Endothelial cell of umbilical vein (primary cell): ENCODE measurements at places on chromosomes 12 and 14. TPM values are rescaled to one million over a fixed set of nuclear protein-coding genes. Genes with fewer than 3 reads are reported as not detected.
A peak's percentile ranks its signal among the peaks of the same experiment; 100 is the strongest.

GRCh38 chr12:107400686-107401447, 284.7 kb upstream of the PWP1 start:
- no peaks in the 10 kb centered on the region for H3K4me1 ChIP-seq
- DNase-seq: no peak
- no peaks in the 10 kb centered on the region for H3K27me3 ChIP-seq

DNA sequence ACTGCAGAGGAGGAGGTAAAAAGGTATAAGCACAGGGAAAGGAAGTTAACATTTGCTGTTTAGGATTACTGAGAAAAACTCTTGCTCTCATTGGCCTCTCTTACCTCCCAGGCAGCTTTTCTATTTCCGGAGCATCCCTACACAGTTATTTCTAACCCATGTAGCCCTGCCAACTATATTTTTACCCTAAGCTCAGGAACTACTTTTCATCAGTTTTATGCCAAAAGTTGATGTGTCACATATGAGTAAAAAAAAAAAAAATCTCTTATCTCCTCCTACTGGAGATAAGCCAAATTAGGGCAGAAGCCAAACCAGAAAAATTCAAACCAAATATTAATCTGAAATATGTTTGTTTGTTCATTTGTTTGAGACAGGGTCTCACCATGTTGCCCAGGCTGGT, 34.4 kb upstream of the PSMA6 start:
- DNase-seq: peak; percentile 17
- peaks cover 8% of the 10 kb centered on the region for H3K4me1 ChIP-seq
- no peak overlapping the region for H3K4me3 ChIP-seq
- no peak overlapping the region for H3K27ac ChIP-seq
- H3K27me3 ChIP-seq: no peaks in the 10 kb centered on the region
- peaks cover 2% of the 10 kb centered on the region for H3K36me3 ChIP-seq

GRCh38 chr12:41983394-41983793, 161.3 kb downstream of the GXYLT1 start:
- H3K4me1 ChIP-seq: no peaks in the 10 kb centered on the region
- no peaks in the 10 kb centered on the region for H3K36me3 ChIP-seq
- DNase-seq: no peak
- no peak overlapping the region for H3K4me3 ChIP-seq
- no peaks in the 10 kb centered on the region for H3K27me3 ChIP-seq

Gene SALL2
- 2.8 and 4.3 TPM in 2 replicates for polyA plus RNA-seq

Gene KLHL33
- polyA plus RNA-seq: not detected in 2 replicates

DNA sequence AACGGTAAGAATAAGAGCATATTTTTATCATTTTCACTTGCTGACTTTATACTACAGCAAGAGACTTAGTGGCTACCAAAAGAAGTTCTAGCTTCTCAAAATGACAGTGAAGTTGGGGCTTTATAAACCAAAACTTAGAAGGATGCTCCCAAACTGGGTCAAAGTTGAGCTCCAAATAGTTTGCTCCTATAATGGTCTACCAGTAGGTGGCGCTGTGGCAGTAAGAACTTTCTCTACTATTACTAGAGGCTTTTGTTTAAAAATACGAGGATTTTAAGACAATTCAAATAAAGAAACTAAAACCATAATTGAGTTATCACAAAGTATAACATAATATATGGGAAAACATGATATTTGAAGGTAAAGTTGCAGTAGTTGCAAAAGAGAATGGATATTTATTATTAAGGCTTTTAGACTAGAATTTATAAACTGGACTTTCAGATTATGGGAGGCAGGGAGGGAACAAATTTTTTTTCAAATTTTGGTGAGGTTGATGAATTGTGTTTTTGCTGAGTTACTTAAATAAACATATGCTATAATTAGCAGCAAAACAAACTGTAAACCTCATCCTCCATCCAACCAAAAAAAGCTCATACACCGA, 75.0 kb downstream of the TGFB3 start:
- peak; percentile 66 for DNase-seq
- H3K36me3 ChIP-seq: no peaks in the 10 kb centered on the region
- H3K27ac ChIP-seq: no peak overlapping the region
- H3K4me3 ChIP-seq: no peak overlapping the region
- peaks cover 3% of the 10 kb centered on the region for H3K4me1 ChIP-seq

DNA sequence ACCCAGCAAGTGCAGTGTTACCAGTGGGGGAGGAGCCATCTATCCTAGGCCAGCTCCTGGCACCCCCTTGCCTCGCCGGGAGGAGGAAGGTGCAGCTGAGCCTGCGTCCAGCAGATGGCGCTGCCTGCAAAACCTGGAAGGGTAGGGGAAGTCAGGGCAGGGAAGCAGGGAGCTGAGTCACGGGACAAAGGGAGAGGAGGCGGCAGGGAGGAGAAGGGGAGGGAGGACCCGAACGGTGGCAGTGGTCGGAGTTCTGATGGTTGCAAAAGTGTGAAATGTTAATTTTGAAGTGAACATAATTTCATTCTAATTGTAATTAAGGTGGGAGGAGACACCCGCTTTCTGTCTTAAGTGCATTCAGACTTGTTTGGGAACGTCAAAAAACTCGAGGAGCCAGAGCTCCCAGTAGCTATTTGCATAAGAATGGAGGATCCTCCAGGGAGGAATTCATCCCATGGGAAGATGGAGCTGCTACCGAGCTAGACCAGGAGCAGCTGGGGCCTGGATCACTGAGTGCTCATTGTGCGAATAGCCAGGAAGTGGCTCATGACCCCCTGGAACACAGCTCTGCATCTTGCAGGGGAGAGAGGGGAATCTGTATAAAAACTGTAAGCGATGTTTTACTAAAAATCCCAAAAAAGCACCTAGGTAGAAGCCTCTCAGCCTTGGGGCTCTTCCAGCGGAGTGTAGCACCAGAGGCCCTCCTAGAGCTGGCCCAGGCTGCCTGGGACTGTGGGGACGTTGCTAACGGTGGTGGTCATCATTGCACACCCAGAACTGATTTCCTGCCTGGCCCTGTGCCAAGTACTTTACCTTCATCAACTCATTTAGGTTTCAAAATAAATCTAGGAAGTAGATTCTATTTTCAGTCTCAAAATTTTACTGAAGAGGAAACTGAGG, 59.5 kb downstream of the EMP1 start:
- H3K27ac ChIP-seq: peak overlapping the region; percentile 2
- H3K4me1 ChIP-seq: peaks cover 17% of the 10 kb centered on the region
- no peaks in the 10 kb centered on the region for H3K36me3 ChIP-seq

DNA sequence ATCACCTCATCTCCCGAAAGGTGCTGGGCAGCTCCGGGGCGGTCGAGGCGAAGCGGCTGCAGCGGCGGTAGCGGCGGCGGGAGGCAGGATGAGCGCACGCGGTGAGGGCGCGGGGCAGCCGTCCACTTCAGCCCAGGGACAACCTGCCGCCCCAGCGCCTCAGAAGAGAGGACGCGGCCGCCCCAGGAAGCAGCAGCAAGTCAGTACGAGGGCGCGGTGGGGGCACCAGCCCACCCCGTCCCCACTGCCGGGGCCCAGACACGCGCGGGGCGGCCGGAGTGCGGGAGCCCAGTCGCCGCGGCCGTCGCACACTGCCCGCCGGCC, 862 bp downstream of the HMGA2 start:
- H3K36me3 ChIP-seq: no peaks in the 10 kb centered on the region
- H3K27ac ChIP-seq: peak overlapping the region; percentile 71
- H3K27me3 ChIP-seq: no peaks in the 10 kb centered on the region
- peaks cover 44% of the 10 kb centered on the region for H3K4me1 ChIP-seq
- peak overlapping the region; percentile 71 for H3K4me3 ChIP-seq

Gene CD4
- polyA plus RNA-seq: not detected in 2 replicates

DNA sequence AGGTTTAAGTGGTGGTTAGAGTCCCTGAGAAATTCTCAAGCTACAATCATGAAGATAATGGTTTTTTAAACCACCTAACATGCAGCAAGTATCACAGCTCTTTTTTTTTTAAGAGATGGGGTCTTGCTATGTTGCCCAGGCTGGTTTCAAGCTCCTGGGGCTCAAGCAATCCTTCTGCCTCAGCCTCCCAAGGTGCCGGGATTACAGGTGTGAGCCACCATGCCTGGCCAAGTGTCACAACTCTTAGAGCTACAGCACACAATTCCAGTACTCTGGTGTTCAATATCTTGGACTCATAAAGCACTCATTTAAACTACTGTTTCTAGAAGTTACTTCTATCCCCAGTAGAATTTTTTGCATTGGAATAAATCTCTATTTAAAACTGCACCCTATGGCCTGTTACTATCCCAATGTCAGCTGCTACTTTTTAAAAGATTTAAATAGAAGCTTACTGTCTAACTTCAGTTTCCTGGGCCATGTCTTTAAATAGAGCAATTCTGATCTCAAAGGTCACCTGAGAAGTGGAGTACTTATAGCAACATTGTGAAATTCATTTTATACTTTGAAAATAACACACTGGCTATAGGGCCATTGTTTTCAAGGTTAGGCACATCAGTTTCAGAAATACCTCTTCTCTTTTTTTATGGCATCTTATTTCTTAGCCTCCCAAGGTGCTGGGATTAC, 10.3 kb downstream of the LYSET start:
- no peaks in the 10 kb centered on the region for H3K27me3 ChIP-seq
- H3K36me3 ChIP-seq: no peaks in the 10 kb centered on the region
- H3K4me3 ChIP-seq: no peak overlapping the region
- DNase-seq: no peak
- H3K4me1 ChIP-seq: no peaks in the 10 kb centered on the region

DNA sequence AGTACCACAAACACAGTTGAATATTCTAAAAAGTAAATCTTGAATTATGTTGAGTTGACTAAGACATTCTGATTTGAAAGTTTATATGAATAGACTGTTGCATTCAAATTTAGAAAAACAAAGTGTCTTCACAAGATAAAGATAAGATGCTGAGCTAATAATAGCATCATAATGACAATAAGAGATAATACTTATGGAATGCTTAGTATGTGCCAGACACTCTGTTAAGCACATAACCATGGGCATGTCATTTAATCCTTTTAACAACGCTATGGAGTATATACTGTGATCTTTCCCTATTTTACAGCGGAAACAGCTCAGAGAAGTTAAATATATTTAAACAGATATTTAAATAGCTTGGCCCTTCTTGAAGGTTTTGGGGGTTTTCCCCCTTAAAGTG, 163.4 kb downstream of the SRGAP1 start:
- H3K27me3 ChIP-seq: no peaks in the 10 kb centered on the region
- no peak overlapping the region for H3K27ac ChIP-seq
- no peaks in the 10 kb centered on the region for H3K36me3 ChIP-seq
- no peaks in the 10 kb centered on the region for H3K4me1 ChIP-seq
- H3K4me3 ChIP-seq: no peak overlapping the region

GRCh38 chr12:10365696-10366405, 24.0 kb downstream of the KLRK1 start:
- H3K4me3 ChIP-seq: peak overlapping the region; percentile 62
- no peaks in the 10 kb centered on the region for H3K36me3 ChIP-seq
- peak overlapping the region; percentile 77 for H3K27ac ChIP-seq
- peaks cover 26% of the 10 kb centered on the region for H3K4me1 ChIP-seq

Gene PROX2
- polyA plus RNA-seq: 0.01 TPM in 1 of 2 replicates, not detected in the other

Gene GRIP1
- polyA plus RNA-seq: 0.04 and 0.11 TPM in 2 replicates

- H3K27me3 ChIP-seq: peaks cover 11% of the 10 kb centered on the region
- DNase-seq: no peak
- H3K4me3 ChIP-seq: no peak overlapping the region
- no peaks in the 10 kb centered on the region for H3K36me3 ChIP-seq
- no peak overlapping the region for H3K27ac ChIP-seq
- no peaks in the 10 kb centered on the region for H3K4me1 ChIP-seq
Measured at GRCh38 chr12:52633383-52633782, 15.0 kb upstream of the KRT73 start.

DNA sequence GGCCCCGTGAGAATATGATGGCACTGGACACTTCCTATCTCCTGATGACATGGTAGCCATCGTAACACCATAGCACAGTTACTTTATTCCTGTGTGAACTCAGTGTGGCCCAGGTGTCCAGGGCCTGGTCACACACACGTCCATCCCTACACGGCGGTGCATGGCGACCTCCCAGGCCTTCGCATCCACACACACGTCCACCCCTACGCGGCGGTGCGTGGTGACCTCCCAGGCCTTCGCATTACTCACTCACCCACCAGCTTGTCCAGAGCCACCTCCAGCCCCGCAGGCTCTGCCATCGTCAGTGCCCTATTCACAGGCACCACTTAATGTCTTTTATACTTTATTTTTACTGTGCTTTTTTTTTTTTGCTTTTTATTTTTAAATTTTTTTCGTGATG, 39.4 kb upstream of the TEX22 start:
- no peak for DNase-seq
- peaks cover 2% of the 10 kb centered on the region for H3K36me3 ChIP-seq
- H3K27ac ChIP-seq: no peak overlapping the region
- H3K27me3 ChIP-seq: no peaks in the 10 kb centered on the region

Gene RIPK3
- polyA plus RNA-seq: 2.4 and 3.1 TPM in 2 replicates

DNA sequence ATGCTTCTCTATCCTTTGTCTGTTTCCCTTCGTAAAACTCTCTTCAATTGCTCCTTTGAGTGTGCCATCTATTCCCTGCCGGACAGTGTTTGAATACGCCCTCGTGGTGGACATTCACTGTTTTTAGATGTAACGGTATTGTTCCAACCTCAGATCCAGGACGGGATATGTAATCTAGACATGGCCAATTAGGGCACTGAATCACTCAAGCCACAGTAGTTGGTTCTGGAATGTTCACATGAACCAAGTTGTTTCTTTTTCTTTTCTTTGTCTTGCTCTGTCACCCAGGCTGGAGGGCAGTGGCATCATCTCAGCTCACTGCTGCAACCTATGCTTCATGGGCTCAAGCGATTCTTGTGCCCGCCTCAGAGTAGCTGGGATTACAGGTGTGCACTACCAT, 204.2 kb upstream of the PLXNC1 start:
- H3K4me3 ChIP-seq: no peak overlapping the region
- no peaks in the 10 kb centered on the region for H3K36me3 ChIP-seq
- no peak for DNase-seq
- no peak overlapping the region for H3K27ac ChIP-seq
- H3K4me1 ChIP-seq: no peaks in the 10 kb centered on the region

DNA sequence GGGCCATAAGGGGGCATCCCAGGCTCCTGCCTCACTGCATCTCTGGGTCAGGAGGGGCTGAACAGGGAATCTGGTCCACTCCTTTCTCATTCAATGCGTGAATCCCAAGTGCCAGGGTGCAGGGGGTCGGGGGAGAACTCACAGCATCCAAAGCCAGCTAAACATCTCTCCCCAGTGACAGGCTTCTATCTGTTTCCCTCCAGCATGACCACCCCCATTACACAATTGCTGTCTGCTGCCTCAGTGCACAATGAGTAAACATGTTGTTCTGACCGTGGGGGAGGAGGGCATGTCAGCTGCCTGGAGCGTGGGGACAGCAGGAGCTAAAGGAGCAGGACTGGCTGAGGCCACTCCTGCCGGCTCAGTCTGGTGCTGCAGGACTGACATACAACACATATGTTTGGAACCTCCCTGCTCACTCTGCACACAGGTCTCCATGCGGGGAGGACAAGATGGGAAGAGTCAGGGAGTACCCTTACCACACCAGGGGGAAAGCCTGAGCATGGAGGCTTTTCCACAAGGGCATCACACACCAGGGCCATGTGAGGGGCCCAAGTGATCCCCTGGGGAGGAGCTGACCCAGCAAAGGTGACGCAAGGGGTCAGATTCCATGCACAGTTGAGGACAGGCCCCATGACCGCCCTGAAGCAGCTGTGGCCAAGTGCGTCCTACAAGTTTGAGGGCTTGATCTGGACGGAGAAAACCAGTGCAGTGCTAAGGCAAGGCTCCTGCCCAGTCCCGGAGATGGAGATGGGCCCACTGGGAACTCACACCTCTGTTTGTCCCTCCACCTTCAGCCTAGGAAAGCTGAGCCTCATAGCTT, 1.4 kb downstream of the TNS2 start:
- peaks cover 8% of the 10 kb centered on the region for H3K36me3 ChIP-seq
- peak overlapping the region; percentile 68 for H3K4me3 ChIP-seq
- no peaks in the 10 kb centered on the region for H3K27me3 ChIP-seq
- H3K27ac ChIP-seq: peak overlapping the region; percentile 19
- DNase-seq: peak; percentile 80
- peaks cover 65% of the 10 kb centered on the region for H3K4me1 ChIP-seq

- peaks cover 7% of the 10 kb centered on the region for H3K4me1 ChIP-seq
- no peak overlapping the region for H3K4me3 ChIP-seq
- no peaks in the 10 kb centered on the region for H3K27me3 ChIP-seq
- no peak overlapping the region for H3K27ac ChIP-seq
Measured at GRCh38 chr14:74934041-74934440, 11.0 kb upstream of the RPS6KL1 start.
